CD4-positive, alpha-beta T cell treated with Interleukin-2 at 100 ng/mL for 4 hours (primary cell): ENCODE measurements at places on chromosomes 11 and 22.

- no peak for DNase-seq
Observed at GRCh38 chr11:129574431-129574830, 198.8 kb downstream of the BARX2 start.

DNA sequence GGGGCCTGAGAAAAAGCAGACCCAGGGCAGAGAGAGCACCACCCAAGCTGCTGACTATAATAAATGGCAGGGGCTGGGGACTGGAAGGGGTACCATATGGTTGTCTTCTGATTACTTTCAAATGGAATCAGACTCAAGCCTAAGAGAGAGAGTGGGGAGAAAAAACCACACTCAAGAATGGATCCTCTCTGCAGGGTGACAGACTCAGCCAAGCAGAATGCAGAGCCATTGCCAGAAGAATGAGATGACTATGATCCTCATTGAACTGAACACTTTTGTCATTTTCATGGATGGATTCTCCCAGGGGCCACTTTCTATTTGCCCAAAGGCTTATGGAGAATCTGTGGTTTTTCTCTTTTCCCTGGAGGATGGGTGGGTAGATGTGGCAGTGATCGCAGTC lies 8.7 kb downstream of the UBASH3B start:
- no peak for DNase-seq

DNA sequence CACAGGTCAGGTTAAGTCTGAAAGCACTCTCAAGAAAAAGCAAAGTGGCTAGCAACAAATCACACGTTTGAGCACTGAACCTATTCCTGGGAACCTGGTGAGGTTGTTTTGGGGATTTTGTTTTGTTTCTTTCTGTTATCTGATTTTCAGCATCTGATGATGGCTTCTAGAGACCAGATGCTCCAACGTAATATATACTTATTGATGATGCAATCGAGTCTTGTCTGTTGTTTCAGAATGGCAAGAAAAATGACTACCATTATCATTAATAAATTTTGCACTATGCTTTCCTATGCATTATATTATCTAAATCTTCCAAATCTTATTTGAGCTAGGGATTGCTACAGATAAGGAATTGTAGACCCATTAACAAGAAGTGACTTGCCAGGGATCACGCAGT lies 312.3 kb upstream of the FAT3 start:
- no peak for DNase-seq

- no peak for DNase-seq
Observed at GRCh38 chr11:120244476-120245365, 4.8 kb downstream of the POU2F3 start.

DNA sequence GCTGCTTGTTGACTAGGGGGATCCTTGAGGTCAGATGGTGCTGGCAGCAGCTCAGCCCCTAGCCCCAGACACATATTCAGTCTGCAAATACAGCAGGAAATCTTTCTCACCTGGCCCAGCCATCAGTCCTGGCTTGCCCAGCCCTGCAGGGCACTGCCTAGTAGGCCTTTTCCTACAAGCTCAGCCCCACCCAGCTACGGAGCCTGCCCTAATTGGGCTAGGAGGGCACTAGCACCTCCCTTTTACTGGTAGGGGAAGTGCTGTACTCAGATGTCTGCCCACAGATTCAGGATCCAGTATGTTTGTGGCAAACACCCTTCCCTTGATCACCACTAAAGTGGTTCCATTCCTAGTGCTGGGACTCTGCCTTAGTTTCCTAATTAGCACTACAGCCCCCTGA lies 257.1 kb upstream of the CADM1 start:
- no peak for DNase-seq

GRCh38 chr11:14235701-14236100 lies 123.3 kb downstream of the RRAS2 start:
- no peak for DNase-seq

GRCh38 chr11:112795142-112795815 lies 165.9 kb upstream of the NCAM1 start:
- peak; percentile 25 for DNase-seq

DNA sequence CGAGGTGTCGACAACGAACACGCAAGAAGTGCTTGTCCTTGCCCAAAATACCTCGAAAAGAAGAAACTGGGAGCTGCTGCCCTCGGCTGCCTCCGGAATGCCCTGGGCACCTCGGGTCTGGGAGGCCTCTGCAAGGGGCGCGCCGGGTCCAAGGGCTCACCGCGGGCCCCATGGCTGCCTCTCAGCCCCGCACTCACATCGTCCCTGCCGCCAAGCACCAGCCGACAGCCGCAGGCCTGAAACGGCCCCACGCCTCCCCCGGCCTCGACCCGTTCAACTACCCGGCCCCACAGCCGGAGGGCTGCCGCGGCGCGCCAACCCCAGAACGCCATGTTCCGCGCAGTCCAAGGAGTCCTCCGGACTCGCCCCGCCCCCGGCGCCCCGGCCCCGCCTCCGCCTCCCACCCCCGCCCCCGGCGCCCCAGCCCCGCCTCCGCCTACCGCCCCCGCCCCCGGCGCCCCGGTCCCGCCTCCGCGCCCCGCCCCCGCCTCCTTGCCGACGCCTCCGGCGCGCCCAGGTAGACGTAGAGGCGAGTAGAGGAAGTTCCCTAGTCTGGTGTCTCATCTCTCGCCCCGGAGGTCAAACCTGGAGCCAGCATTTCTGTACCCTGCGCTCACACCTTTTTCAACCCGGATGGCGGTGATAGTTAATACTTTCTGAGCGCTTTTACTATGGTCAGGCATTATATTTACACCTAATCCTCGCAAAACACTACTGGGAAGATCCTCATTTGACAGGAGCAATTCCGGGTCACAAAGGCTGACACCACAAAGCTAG lies at the start of gene SIRT3:
Gene SIRT3, minus strand, starts transcription at position 346 of the 777 bp plus-strand sequence. Its CDS starts 14 bp downstream, at position 332.
- DNase-seq, result peak; percentile 89

DNA sequence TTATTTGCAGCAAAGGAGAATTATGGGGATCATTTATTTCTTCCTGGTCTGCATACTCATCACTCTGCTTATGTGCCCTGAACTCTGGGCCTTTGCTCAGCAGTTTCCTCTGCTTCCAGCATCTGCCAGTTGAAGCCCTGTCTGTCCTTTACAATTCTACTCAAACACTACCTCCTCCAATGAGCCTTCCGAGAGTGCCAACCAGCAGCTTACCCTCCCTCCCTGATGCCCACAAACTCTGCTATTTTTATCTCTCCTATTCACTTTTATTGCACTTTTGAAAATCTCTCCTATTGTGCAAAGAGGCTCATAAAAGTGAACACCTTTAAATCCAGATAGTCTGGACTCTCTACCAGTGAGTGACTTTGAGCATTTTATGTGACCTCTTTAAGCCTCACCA lies 3.6 kb upstream of the ME3 start:
- DNase-seq, result no peak

GRCh38 chr11:57787920-57788702 lies 26.5 kb downstream of the CTNND1 start:
- DNase-seq, result no peak

- DNase-seq, result peak; percentile 20
Observed at GRCh38 chr11:3959015-3959902, 103.8 kb downstream of the STIM1 start.

- no peak for DNase-seq
Observed at GRCh38 chr11:119742263-119742861, 13.4 kb upstream of the NECTIN1 start.
